ENCODE measurements at places on chromosomes 4 and X.

DNA sequence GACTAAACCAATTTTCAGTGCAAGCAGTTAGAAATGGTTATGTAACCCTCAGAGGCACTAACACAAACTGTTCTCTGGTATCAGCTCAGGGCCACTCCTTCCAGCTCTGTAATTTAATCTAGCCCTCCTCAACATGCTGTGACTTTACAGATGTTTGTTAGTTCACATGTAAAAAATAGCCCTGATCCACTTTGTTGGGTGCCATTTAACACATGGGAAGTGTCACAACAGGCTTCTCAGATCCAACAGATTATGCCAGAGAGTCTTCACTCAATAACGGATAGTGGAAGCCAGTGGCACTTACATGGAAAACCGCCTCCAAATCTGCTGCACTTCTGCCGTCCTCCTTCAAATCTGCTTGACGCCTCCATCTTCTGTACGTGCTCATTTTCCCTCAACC lies 51.6 kb downstream of the ATP8A1 start:
- no peak for DNase-seq

DNA sequence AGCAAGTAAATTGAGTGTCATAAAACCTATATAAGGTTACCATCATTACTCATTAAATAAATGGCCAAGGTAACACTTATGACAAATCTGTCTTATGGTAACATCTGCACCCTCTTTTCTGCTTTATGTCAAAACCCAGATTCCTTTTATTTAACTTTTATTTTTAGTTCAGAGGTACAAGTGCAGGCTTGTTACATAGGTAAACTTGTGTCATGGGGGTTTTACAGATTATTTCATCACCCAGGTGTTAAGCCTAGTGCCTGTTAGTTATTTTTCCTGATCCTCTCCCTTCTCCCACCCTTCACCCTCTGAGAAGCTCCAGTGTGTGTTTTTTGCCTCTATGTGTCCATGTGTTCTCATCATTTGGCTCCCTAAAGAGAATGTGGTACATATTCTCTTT lies 930.7 kb downstream of the CCSER1 start:
- no peak for DNase-seq

DNA sequence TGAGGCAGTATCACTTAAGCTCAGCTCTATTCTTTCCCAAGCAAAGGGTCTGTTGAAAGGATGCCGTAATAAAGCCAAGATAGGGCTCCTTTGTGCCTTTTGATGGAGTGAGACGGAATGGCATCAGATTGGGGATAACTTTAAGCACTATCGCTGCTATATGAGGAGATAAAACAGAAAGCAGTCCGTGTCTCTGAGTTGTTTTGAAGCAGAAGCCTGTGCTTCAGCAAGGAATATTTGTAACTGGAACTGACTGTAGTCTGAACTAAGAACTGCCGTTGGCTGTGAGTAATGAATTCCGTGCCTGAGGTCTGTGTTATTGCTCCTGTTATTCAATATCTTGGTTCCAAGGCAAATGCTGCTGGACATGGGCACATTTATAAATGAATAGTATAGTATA lies 297.4 kb downstream of the ANKRD50 start:
- DNase-seq, result no peak

DNA sequence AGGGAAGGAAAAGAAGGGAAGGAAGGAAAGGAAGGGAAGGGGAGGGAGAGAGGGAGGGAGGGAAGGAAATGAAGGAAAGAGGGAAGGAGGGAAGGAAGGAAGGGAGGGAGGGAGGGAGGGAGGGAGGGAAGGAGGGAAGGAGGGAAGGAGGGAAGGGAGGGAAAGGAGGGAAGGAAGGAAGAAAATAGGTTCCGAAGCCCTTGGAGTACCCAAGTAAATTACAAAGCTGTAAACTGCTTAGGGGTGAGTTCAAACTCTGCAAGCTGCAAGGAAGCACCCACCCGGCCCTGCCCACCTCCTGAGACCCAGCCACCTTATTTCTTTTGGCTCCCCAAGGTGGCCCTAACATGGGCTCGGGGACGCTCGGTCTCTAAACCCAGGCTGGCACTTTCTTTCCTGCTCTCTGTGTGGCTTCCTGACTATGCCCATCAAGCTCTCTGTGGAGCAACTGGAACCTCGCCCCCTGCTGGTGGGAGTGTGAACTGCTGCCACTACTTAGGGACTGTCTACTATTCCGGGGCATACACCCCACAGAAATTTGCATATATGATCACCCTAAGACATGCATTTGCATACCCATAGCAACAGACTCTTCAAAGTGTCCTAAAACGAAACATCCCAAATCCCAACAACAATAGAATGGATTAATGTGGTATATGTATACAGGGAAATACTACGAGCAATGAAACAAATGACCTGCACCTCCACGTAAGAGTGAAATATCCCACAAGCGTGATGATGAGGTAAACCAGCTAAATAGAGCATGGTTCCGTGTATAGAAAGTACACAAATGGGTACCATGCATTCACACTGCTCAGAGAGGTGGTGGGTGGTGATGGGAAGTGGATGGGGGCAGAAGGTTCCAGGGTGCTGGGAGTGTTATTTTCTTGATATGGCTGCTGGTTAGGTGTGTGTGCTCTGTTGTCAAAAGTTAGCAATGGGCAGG lies 151.7 kb upstream of the TBL1X start:
- peak; percentile 61 for DNase-seq

- no peak for DNase-seq
Observed at GRCh38 chrX:78527263-78527662, 131.9 kb downstream of the RTL3 start.

DNA sequence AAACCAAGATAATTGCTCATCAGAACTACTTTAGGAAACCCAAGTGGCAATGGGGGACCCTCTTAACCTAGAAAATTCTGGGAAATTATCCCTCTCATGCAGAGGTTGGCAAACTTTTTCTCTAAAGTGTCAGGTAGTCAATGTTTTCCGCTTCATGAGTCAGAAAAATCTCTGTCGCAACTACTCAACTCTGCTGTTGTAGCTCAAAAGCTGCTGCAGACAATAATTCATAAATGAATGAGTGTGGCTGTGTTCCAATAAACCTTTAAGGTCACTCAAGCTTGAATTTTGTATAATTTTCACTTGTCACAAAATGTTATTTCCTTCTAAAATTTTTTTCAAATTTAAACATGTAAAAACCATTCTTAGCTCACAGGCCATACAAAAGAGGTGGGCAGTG lies 193.4 kb upstream of the MID1 start:
- no peak for DNase-seq

GRCh38 chrX:133847340-133847994 lies 137.9 kb downstream of the GPC3 start:
- no peak for DNase-seq

DNA sequence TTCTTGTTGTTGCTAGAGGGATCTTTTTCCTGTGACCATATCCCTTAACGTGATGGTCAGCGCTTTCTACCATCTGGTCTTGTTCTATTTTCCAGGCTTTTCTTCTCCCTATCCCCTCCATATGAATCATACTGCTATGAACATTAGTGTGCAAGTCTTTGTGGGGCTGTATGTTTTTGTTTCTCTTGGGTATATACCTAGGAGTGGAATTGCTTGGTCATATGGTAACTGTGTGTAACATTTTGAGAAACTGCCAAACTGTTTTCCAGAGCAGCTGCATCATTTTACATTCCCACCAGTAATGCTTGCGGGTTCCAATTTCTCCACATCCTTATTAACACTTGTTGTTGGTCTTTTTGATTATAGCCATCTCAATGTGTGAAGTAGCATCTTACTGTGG lies 121.4 kb downstream of the SPRY1 start:
- DNase-seq, result no peak

DNA sequence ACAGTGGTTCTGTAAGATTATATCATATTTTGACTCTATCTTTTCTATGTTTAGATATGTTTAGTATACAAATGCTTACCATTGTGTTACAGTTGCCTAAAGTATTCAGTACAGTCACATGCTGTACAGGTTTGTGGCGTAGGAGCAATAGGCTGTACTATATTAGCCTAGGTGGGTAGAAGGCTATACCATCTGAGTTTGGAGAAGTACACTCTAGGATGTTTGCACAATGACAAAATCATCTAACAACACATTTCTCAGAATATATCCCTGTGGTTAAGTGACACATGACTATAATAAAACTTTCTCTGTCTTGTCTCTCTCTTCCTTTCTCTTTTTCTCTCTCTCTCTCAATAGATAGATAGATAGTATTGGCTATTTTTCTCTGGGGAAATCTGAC lies 1053.1 kb downstream of the STIM2 start:
- DNase-seq, result no peak

DNA sequence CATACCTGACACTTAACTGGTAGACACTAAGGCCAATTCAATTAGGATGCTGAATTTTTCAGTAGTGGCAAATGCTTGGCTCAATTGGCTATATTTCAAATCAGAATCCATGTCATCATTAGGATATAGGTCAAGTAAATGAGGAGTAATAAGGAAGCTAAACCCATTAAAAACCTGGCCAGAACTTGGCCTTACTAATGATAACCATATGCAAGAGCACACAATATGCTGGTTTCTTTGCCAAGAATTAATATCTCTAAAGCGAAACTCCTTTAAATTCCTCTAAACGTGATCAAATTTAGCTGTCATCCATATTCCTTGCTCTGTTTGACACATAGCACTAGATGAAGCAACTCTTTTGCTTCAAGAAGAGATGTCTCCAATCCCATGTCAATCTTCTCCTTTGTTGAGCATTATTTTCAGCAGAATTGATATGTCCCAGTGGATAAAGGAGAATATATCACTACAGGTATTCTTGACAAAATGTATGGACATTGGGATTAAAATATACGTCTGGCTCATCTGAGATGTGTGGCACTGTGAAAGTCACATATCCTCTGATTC lies 206.1 kb upstream of the ANKRD50 start:
- no peak for DNase-seq

GRCh38 chrX:40041915-40042314 lies 55.8 kb downstream of the BCOR start:
- DNase-seq, result no peak

DNA sequence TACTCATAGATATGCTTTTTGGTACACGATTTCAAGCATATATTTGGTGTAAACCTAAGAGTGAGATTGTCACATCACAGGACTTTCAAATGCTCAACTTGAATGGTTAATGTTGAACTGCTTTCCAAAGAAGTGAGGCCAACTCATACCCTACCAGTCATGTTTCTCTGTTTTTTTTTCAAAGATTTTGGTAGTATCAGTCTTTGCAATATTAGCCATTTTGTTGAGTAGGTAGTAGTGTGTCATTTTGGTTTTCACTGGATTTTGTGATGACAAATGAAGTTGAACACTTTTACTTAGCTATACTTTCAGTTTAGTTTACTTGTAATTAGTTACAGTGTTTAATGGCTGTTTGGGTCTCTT lies 12.5 kb upstream of the HS3ST1 start:
- no peak for DNase-seq

GRCh38 chr4:147853706-147854105 lies 121.8 kb downstream of the ARHGAP10 start:
- DNase-seq, result no peak

DNA sequence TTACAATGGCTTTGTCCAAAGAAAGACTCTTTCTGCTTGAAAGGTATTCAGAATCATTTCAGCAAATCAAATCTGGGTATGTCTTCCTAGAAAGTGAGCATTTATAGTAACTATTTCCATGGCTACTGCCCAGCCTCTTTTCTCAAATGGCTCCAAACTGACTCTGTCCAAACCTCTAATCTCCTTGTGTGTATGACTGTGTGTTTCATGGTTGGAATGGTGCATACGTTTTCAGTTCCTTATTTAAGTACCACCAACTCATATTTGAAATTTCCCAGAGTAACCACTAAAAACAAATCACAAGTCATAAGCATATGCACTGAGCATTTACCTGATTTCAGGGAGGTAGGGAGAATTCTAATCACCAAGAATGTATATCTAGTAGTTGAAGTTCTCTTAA lies 106.0 kb downstream of the TMEM144 start:
- DNase-seq, result no peak

DNA sequence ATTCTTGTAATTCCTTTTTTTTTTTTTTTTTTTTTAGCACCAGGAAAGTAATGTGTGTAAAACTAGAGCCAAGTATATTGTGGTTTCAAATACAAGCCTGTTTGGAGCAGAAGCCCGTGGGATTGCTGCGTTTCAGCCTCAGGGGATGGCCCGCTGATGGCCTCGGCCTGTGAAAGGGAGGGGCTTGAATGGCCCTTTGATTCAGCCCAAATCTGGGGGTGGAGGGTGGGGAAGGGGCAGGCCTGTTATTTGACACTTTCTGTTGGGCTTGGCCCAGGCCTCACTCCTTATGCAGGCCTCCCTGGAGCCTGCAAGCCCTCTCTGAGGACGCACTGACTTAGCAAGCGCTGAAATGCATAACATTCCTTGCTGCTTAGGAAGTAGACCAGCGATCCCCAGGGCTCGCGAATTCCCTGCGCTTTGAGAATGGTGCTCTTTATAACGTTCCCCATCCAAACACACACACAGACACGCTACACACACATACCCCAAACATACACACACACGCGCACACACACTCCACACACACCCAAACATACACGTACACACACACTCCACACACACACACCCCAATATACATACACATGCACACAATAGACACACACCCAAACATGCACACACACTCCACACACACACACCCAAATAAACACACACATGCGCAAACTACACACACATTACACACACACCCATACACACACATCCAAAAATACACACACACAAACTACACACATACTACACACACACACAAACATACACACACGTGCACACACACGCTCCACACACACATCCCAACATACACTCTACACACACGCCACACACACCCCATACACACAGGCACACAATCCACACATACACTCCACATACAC lies 29.6 kb downstream of the TLR10 start:
- no peak for DNase-seq

- DNase-seq, result no peak
Observed at GRCh38 chr4:67460574-67460973, 84.7 kb downstream of the CENPC start.

DNA sequence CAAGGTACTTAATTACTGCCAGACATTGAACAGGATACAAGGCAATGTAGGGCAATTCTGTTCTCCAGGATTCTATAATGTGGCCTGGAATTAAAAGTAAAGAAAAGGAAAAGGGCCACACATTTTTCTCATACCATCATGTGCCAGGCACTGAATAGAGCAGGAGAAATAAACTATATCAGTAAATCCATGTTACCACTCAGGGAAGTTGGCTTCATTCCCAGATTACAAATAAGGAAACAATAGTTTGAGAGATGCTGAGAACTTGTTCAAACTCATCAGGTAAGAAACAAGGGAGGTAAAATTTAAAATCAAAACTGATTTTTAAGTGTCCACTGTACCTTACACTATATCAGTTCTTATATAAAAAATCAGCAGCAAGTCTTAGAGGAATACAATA lies 645.0 kb upstream of the ATOH1 start:
- DNase-seq, result no peak
